ENCODE measurements at places on chromosomes 12 and 14.

DNA sequence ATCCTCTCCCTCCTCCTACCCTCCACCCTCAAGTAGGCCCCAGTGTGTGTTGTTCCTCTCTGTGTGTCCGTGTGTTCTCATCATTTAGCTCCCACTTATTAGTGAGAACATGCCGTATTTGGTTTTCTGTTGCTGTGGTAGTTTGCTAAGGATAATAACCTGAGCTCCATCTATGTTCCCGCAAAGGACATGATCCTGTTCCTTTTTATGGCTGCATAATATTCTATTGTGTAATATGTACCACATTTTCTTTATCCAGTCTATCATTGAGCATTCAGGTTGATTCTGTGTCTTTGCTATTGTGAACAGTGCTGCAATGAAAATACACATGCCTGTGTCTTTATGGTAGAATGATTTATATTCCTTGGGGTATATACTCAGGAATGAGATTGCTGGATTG, 30.5 kb downstream of the JDP2 start:
- no peak for DNase-seq

DNA sequence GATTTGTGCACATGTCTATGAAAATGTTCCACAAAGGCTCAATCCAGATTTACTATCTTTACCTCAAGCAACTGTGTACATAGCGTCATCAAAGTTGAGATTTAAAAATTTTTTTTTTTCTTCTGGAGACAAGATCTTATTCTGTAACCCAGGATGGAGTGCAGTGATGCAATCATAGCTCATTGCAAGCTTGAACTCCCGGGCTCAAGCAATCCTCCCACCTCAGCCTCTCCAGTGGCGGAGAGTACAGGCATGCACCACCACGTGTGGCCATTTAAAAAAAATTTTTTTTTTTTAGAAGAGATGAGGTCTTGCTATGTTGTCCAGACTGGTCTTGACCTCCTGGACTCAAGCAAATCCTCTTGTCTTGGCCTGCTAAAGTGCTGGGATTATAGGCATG, 2.3 kb downstream of the COCH start:
- DNase-seq, result no peak

- DNase-seq, result no peak
These were observed 265.8 kb downstream of the SLC16A7 start for GRCh38 chr12:59861635-59862034.

- no peak for DNase-seq
These were observed 12.6 kb upstream of the CYP46A1 start for GRCh38 chr14:99671235-99672224.

- no peak for DNase-seq
These were observed 408.2 kb upstream of the CCDC196 start for GRCh38 chr14:66078006-66078405.

DNA sequence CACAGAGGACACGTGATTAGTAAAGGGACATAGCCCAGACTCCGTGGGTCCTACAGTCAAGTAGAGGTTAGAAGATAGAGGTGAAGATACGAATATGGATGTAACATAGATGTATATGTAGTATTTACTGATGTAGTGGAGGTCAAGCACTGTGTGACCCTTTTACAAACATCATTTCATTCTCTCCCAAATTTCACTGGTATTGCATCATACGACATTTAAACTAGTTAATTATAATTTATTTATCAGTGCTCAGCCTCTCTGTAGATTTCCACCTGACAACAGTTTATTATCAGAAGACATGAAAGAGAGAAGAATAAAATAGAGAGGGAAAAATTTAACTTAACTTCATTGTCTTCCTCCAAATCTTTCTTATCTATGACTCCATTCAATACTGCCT, 927.9 kb upstream of the TMEM132C start:
- no peak for DNase-seq

DNA sequence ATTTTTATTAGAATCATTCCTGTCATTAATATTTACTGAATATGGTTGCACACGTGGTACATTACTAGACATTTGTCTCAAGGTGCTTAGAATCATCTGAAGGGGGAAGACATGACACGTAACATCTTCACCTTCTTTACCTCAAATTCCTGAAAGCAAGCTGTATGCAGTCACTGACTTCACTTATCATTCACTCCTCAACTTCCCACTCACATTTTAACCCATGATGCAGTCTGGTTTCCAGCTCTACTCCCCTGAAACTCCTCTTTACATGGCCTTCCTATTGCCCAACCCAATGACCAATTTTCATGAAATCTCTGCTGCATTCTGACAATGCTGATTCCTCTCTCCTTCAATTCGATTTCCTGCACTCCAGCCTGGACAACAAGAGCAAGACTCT, 5.8 kb upstream of the PSMC6 start:
- DNase-seq, result no peak

DNA sequence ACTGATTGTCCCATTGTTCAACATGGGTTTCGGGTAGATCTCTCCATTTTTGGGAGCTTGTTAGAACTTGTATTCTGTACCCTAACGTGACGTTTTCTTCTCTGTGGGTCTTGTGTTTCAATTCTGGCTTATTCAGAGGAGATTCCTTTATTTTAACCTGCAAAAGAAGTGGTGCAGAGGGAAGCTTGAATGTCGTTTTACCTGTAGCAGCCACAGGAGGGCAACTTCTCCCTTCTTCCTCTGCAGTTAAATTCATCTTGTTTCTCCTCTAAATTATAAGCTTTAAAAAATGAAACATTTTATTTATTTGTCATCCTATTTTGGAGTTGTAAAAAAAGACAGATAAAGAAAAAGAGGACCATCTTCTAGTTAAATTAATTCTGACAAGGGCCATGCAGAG, 13.7 kb upstream of the CLEC4D start:
- DNase-seq, result no peak
